ENCODE measurements at places on chromosomes 12 and 14. TPM values are rescaled to one million over a fixed set of nuclear protein-coding genes. Genes with fewer than 3 reads are reported as not detected.

The PLCZ1 gene
- not detected for total RNA-seq

The KRT74 gene
- total RNA-seq: 0.10 TPM

DNA sequence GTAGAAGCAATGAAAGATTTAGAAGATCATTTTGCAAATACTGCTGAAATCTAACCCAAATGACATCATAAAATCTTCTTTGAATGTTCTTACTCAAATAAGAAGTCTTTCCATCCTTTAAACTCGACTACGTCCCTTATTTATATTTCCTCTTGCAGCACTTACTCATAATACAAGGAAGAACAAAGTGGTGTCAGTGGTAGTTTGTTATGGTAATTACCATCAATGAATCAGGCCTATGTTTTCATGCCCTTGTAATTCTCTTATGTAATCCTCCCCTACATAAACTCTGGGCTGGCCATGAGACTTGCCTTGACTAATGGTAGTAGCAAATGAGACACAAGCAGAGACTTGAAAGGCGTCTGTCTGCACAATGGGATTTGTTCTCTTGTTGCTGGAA lies 17.0 kb downstream of the EEA1 start:
- DNase-seq: no peak

DNA sequence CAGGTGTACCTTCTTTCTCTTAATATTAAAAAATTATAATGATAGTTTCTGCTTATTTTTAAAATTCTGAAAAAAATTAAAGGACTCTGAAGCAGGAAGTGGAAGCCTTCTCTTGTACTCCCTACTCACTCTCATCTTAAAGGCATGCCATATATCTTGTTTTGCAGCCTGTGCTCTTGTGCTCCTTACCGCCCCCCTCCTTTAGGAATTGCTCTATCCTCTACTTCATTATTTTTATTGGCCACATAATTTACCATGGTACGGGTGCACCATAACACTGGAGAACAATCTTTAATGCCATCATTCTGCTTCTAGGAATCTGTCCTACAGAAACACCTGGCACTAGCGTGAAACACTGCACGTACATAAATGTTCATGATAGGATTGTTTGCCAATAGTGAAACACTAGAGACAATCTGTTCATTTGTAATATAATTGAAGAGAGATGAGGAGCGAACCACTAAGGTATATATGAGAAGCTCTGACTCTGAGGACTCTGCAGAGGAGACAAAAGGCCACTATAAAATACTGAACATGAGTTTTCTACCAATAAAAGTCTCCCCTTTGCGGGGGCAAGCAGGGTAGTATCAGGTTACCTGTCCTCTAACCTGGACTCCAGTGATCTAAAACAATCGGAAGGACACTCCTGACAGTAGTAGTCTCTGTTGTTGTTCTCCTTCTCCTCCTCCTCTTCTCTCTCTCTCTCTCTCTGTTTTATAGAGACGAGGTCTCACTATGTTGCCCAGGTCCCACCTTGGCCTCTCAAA lies 6.3 kb upstream of the NYNRIN start:
- DNase-seq: no peak

Measured in type B pancreatic cell (in vitro differentiated cells).